ENCODE measurements at places on chromosomes 7 and 10.

DNA sequence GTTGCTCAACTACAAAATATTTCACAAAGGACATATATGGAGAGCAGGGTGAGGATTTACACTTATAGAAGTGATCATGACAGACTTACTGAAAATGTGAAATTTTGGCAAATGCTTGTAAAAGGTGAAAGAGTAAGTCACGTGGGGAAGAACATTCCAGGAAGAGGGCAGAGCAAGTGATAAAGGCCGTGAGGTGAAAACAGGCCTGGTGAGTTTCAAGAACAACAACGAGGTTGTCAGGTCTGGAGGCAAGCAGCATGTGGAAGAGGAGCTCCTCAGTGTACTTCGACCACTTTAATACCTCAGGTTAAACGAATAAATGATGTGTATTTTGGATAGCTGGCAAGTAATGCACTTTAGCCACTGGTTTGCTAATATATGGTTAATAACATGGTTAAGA lies 706.7 kb downstream of the PCDH15 start:
- no peak for DNase-seq

DNA sequence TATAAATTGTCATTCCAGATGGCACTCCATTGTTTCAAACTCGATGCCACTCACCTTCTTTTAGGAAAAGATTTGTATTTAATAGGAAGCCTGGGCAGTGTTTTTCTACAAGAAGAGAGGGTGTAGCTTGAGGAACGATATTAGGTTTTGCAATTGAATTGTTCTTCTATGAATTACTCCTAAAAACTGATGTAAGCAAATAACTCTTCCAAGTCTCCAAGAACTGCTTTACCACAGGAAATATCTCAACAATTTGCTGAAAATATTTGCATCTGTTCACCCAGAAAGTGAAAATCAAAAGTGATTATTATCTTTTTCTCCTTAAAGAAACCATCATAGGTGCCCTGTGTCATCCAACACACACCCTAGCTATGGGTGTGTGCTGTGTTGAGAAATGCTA lies 261.3 kb upstream of the MEOX2 start:
- no peak for DNase-seq

GRCh38 chr10:62903828-62904227 lies 87.7 kb upstream of the EGR2 start:
- DNase-seq: no peak

DNA sequence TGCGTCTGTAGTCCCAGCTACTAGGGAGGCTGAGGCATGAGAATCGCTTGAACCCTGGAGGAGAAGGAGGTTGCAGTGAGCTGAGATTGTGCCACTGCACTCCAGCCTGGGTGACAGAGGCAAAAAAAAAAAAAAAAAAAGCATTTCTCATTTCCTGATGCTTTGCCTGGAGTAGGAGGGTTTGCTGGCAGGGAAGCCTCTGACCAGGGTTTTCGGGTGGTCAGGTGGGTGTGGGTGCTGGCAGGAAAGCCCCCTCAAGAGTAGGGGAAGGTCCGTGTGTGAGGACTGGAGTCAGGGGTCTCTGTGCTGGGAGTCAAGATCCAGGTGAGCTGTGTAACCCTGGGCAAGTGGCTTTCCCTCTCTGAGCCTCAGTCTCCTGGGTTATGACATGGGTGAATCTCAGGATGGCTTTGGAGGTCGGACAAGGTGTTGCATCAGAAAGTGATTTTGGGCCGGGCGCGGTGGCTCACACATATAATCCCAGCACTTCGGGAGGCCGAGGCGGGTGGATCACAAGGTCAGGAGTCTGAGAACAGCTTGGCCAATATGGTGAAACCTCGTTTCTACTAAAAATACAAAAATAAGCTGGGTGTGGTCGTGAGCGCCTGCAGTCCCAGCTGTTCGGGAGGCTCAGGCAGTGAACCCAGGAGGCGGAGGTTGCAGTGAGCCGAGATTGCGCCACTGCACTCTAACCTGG lies 3.2 kb downstream of the AMZ1 start:
- DNase-seq: no peak

GRCh38 chr10:53209944-53210611 lies 437.5 kb upstream of the MBL2 start:
- DNase-seq: no peak

- no peak for DNase-seq
Observed at GRCh38 chr7:132373041-132373440, 203.2 kb downstream of the PLXNA4 start.

All from stimulated activated CD4-positive, alpha-beta T cell treated with anti-CD3 and anti-CD28 coated beads, Interleukin-1b, Interleukin-23, amount 100 ng/mL, for 24 hours (primary cell).